ENCODE measurements at places on chromosomes 6 and 20.

DNA sequence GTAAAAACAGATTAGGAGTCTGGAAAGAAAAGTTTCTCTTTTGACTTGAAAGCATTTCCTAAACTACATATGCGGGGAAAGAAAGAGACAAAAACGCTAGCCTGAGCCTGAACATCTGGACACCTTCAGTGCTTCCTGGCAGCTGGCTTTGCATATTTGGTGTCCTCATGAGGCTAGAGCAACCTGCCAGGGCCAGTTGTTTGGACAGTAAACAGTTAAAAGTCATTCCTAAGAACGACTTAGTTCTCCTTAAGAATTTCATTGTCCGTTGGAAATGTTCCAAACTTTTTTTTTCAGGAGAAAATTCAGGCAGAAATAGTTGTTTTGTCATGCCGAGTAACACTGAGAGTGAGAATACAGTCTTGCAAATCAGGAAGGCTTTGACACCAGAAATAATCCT lies 199.8 kb downstream of the SMOC2 start:
- DNase-seq: no peak

GRCh38 chr6:117498159-117498558 lies 15.7 kb downstream of the DCBLD1 start:
- no peak for DNase-seq

GRCh38 chr20:46689754-46690085 lies 476 bp upstream of the TP53RK start:
- DNase-seq: no peak

DNA sequence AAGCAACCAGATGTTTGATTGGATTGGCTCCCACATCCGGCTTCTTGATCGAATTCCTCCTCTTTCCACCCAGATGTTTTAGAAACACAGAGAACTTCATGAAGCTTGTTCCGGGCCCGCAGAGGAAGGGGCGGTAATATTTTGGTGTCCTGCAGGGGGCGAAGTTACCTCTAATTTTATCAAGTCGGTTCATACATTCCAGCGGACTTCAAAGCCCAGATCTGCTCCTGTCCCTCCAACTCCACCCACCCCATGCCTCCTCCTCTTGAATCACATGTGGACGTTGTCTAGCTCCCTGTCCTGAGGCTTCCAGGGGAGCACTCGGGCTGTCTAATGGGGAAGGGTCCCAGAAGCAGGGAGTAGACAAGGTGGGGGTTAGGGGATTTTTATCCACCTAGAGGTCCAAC lies 2.9 kb upstream of the BMP6 start:
- DNase-seq: no peak

GRCh38 chr6:146679386-146679785 lies 80.6 kb downstream of the ADGB start:
- DNase-seq: no peak

DNA sequence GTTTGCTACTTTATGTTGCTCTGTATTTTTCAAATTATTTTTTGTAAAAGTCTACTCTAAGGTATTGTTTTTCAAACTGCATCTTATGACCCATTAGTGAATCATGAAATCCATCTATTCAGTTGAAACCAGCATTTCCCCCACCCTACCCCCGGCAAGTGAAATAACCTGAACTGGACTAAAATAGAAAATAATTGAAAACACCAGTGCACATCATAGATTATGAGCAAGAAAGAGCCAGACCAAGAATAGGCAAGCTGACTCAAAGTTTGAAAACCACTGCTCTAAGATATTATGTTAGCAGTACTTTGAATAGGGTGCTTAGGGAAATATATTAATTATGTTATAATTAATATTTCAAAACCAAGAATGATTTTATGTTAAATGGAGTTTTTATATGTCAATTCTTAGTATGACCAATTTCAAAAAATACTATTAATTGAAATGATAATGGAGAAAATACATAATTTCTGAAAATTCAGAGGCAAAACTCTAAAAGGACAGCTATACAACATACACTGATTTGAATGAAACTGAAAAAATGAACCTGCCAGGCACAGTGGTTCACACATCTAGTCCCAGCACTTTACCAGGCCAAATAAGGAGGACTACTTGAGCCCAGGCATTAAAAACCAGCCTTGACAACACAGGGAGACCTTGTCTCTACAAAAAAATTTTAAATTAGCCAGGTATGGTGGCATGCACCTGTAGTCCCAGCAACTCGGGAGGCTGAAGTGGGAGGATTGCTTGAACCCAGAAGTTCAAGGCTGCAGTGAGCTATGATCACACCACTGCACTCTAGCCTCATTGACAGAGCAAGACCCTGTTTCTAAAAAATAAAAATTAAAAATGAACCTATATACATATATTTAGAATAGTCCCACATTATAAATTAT lies 112.0 kb downstream of the CDK19 start:
- no peak for DNase-seq

DNA sequence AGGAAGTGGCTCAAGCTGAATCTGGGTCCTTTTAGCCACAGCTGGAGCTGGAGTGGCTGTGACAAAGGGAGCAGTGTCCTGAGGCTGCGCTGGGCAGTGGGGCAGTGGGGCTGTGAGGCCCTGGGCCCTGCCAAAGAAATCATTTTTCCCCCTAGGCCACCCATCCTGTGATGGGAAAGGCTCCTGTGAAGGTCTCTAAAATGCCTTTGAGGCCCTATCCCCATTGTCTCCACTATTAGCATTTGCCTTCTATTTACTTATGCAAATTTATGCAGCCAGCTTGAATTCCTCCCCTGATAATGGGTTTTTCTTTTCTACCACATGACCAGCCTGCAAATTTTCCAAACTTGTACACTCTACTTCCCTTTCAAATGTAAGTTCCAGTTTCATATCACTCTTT lies 539.2 kb downstream of the MEI4 start:
- DNase-seq: no peak

DNA sequence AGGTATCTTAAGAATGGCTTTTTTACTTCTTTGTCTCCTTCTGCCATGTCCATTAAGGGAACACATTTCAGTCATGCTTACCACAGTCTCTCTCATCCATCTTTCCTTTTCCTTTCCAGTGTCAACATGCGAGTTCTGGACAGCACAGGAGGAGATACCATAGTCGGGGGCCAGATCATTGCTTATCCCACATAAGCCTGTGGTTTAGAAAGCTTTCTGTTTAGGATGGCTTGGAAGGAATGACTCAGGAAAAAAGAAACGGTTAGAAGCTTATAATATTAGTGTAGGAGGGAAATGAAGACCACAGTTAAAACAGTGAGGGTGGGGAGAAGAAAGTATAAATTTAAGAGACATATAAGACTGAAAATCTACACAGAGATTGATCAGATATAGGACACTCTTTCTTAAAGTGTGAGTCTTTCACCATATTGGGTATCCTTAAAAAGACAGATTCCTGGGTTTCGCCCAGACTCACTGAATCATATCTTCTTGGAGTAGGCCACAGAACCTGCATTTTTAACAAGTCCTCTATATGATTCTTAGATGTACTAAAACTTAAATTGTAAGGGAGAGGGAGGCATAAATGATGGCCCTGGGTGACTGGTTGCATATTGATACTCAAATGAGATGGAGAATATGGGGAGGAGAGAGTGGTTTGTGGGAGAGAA lies 36.1 kb downstream of the DSE start:
- DNase-seq: no peak

DNA sequence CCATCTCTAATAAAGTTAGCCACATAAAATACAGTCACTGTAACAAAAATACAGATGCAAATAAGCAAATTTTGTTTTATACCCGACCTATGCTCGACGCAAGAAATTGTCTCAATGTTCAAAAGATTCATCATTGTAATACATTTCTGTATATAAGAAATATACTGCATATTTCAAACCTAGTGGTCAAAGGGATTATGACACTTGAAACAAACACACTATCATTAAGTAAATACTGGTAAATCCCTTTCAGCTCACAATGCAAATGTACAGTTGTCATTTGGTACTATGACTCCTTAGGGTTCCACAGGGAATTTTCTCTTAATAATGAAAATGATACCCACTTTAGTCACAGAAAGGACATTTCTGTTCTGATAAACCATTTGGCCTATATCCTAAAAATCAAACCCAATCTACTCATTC lies 2.2 kb downstream of the HIVEP2 start:
- no peak for DNase-seq

- no peak for DNase-seq
Measured at GRCh38 chr6:7773914-7774313, 48.0 kb downstream of the BMP6 start.

GRCh38 chr6:86682297-86682696 lies 255.0 kb upstream of the HTR1E start:
- DNase-seq: no peak

DNA sequence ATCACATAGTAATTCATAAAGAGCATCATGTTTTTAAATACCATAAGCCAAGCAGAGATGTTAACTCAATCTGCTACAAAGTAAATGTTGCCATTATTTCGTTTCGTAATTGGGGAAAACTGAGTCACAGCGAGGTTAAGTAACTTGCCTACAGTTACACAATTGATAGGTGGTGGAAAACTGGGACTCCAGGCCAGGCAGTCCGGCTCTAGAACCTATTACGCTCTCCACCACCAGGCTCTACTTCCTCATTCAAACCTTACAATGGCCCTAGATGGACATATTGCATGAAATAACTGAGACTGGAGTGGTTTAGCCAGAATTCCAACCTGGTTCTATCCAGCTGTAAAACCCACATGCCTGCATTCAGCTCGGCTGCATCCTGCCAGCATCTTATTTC lies 58.2 kb downstream of the LINC00237 start:
- no peak for DNase-seq

- no peak for DNase-seq
Measured at GRCh38 chr20:9260027-9260426, 191.1 kb downstream of the PLCB4 start.

GRCh38 chr6:80163754-80164187 lies 57.3 kb downstream of the BCKDHB start:
- DNase-seq: no peak

DNA sequence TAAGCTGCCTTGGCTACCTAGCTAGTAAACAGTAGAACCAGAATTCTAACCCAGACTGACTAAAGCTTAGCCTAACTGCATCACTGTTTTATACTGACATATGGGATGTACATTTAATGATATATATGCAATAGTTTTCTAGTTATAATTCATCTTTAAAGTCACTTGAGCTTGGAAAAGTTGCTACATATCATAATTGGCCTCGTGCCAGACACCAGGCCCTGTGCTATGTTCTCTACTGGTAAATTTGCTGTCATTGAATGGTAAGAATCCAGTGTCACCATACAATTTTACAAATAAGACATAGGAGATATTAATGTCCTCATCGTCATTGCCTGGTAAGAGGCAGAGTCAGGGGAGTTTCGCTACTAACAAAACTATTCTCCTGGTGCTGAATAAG lies 396.8 kb downstream of the CDKAL1 start:
- no peak for DNase-seq

DNA sequence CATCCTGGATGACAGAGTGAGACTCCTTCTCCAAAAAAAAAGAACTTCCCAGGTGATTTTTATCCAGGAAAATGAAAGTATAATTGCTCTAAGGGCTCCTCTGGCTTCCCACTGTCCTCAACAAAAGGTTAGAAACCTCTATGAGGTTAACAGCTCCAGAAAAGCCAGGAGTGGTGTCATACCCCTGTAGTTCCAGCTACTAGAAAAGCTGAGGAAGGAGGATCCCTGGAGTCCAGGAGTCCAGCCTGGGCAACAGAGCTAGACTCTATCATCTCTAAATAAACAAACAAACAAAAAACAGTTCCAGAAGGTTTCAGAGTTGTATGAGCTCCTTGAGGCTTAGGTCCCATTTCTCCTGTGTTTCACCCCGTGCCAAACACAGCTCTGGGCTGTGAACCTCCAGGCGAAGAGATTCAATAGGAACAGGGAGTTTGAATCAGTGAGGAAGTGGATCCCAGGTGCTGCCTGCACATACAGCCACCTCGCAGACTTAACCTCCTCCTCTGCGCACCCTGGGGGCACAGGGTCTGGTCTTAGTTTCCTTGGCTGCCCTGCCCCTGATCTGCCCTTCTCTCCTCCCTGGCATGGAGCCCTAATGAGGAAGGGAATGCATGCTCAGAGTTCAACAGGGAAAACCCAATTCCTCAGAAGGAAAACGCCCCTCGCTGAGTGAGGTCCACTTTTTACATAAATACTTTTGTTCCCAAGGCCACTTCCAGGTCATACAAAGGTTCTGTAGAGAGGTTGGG lies 31.0 kb downstream of the ZC3H12D start:
- DNase-seq: no peak

DNA sequence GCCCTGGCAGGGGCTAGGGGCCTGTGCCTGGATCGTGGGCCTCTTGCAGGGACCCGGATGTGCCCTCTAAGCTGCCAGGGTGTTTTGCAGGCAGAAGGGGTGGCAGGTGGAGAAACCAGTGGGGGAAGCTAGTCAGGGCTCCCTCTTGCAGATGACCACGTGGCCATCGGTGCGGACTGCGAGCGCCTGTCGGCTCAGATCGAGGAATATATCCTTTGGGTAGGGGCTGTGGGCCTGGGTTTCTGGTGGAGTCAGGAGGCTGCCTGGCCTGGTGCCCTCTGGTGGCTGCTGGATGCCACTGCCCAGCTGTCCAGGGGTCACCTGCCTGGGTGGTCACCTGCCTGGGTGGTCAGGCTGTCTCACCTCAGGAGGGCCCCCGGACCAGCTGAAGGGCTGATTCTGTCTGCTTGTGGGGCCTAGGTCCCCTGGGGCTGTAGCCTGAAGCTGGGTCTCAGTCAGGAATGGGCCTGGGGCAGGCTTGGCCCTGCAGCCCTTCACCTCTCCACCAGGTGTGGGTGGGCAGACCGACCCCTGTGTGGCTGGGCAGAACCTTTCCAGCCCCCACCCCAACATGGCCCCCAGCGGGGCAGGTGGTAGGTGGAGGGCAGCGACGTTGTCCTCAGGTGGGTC lies 6.7 kb downstream of the TCEA2 start:
- DNase-seq: no peak

GRCh38 chr6:131840936-131841583 lies 33.2 kb downstream of the ENPP1 start:
- no peak for DNase-seq

DNA sequence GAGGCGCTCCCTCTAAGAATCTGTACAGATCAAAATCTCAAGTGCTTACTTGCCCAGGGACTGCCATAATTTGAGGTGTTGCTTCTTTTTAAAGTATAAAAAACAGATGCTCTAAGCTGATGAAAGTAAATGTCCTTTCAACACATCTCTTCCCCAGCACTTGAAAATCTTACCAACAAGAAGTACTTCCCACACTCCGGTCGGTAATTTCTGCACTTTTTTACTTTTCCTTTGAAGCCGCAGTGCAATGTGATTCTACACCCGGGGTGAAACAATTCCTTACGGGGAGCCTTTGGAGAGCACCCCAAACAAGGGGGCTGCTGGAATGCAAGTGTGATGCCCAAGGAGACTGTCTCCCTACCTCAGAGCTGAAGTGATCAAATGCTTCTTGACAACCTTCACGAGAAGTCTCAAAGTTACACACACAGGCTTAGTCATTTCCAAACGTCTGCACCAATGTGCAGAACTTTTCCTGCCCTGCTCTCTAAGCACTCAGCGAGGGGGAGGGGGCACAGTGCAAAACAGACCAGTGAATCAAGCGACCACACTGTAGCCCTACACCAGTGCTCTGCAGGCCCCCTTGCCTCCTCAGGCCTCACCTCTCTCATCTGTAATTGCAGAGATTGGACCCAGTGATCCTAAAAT lies 56.7 kb downstream of the ATXN1 start:
- DNase-seq: no peak
